ENCODE measurements at places on chromosomes 4 and X.

GRCh38 chr4:77742054-77742453 lies 77.1 kb downstream of the CNOT6L start:
- no peak for DNase-seq

DNA sequence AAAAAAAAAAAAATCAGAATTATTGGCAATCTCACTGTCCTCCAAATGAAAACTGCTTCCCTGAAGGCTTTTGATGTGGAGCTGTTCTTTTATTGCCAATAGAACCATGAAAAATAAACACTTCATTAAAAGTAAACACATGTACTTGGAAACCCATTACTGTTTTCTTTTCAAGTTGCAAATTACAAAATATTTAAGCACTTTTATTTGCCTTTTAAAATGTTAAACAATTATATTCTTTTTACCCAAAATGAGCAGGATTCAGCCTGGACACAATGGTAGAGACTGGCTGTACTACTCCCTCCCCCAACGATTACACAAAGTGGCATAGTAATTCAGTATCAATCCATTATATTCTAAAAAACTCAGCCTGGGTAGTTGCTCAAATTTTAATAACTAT lies 60.9 kb downstream of the SH2D1A start:
- no peak for DNase-seq

DNA sequence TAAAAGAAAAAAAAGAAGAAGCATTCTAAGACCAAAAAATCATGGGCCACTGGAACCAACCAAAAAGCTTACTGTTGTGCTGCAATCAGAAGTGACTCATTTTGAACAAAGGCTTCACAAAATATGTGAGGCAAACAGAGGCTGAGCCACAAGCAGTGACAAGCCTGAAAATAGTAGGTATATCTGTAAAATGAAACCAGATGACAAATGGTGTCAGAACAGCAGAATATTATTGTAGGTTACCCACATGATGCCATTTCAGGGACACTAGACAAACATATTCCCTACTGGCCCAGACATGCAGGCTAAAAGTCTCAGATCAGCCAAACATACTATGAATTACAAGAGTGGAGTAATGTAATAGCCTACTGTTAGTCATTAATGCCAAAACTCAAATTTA lies 1301.8 kb upstream of the DIAPH2 start:
- no peak for DNase-seq

- peak; percentile 57 for DNase-seq
Measured at GRCh38 chr4:85084371-85085094, 118.0 kb upstream of the WDFY3 start.

DNA sequence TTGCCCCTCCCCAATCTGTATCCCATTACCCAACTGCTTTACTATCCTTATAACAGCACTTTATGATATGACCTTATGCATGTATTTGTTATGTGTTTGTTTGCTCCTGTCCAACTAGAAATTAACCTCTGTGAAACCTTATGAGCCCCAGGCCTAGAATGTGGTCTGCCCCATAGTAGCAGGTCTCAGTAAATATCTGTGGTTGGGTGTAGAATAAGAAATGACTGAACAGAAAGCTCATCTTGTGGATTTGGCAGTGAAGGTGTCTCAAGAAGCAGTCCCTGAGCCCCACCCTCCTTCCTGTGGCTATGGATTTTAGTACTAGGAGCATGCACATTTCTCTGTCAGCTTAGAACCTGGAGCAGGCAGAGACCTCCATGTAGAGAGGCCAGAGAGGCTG lies 229.0 kb upstream of the LCORL start:
- DNase-seq, result no peak

GRCh38 chr4:100081491-100081890 lies 108.8 kb downstream of the DDIT4L start:
- DNase-seq, result no peak

DNA sequence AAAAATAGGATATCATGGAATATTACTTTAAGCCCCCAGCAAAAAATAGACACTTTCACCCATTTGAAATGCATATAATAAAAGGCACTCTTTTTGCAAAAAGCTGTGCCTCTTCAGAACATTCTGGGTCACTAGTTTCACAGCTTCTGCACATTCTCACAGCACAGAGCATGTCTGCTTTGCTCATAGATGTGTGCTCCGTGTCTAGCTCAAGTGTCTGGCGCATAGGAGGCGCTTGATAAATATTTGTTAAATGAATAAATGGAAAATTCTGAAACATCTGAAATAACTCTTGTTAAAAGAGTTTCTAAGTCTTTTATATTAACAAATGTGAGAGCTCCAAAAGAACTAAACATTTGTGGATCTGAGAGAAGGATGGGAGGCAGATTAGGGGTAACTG lies 275.2 kb downstream of the PTTG2 start:
- no peak for DNase-seq

- DNase-seq, result no peak
Measured at GRCh38 chrX:54758114-54759055, 39.7 kb downstream of the ITIH6 start.

DNA sequence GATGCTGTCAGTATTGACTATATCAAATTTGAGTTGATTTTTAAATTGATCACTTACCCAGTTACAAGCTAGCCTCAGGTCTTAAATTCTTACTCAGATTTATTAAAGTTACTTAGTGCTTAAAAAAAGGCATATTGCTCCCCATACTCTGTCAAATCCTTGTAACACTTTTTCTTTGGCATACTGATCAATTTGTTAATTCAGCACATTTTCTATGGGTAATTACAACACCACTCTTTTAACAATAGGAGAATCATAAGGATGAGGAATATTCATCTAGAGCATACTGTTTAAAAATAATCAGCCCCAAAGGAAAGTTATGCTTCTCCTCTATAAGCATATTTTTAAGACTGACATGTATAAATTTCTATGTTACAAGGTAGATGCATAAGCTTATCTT lies 482.5 kb downstream of the PABPC4L start:
- DNase-seq, result no peak

DNA sequence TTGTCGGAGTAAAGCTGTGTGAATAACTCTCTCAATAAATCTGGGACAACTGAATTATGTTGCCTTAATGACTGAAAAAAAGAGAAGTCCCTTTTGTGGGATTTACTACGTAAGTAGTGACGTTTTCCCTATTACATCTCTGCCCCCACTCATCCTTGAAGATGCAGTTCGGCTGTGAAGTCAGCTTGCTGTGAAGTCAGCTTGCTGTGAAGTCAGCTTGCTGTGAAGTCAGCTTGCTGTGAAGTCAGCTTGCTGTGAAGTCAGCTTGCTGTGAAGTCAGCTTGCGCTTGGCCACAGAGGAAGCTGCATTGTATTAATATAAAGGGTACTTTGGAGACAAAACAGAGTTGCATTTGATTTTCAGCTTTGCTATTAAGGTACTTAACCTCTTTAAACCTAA lies 8.0 kb upstream of the VAMP7 start:
- no peak for DNase-seq
